ENCODE measurements at places on chromosomes 11 and 22. TPM values are rescaled to one million over a fixed set of nuclear protein-coding genes. Genes with fewer than 3 reads are reported as not detected.
A peak's percentile ranks its signal among the peaks of the same experiment; 100 is the strongest.

Gene RTN4R
- 0.25 TPM for polyA plus RNA-seq

- DNase-seq: no peak
Observed at GRCh38 chr11:97557399-97557798, 1167.6 kb downstream of the JRKL start.

GRCh38 chr22:17733466-17733865 lies 40.8 kb downstream of the BID start:
- peak; percentile 82 for DNase-seq

Gene ABTB2
- polyA plus RNA-seq: 8.4 TPM

DNA sequence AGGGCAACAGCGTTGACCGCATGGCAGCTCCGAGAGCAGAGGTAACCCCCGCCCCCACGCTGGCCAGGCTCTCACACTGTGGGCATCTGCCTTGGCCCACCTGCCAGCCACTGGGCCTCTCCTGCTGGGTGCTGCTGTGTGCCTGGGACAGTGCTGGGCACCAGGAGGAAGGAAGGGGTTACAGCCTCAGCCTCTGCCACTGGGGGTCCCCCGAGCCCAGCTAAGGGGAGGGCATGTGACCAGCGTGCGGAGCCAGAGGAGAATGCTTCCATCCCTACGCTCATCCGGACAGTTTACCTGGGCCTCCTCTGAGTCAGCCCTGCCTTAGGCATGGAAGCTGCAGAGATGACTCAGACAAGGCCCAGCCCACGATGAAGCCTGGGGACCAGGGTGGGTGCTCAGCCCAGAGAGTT lies 10.9 kb downstream of the NCF4 start:
- peak; percentile 41 for DNase-seq

DNA sequence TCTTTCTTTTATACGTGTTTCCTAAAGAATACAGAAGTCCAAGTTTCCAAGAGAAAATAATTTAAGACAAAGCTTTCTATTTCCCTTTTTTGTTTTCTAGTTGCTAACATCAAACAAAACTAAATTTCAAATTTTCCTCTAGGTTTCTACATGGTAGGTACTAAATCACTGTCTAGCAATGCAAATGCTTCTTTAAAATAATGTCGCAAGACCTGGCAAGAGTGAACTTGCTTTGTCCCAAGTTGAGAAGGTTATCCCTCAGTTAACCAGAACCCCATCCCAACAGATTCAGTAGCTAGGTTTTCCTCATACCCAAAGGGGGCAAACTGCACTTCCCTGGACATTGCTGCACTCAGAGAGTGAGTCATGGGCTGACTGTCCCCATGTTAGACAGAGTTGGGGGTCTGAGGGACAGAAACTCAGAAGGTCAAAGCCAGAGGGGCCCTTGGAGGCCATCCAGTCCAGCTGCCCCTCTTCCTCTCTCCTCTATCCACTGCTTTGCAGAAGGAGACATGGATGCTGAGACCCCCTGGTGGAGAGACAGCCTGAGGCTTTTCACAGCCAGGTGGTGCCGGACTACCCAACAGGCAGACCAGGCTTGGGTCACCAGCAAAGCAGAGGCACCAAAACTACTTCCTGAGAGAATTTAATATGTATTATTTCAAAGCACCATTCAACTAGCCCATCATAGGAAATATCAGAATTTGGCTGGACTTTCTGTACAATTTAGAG lies 23.1 kb downstream of the OR2AT4 start:
- no peak for DNase-seq

Gene IL17REL
- polyA plus RNA-seq: not detected

Gene JAML
- not detected for polyA plus RNA-seq

Gene MOGAT2
- not detected for polyA plus RNA-seq

DNA sequence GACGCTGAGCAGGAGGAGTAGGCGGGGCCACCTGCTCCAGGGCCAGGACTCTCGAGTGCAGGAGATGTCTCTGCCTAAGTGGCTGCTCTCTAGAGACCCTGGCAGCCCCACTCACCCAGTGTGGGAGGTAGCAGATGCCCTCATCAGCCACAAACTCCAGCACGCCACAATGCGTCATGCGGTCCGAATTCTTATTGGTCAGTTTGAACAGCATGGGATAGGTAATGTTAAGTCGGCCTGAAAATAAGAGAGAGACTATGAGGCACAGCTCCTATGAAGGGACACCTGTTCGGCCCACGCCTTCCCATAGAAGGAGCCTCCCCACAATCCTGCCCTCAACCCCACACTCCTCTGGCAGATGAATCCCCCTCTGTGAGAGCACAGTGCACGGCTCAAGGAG lies 7.4 kb downstream of the UFD1 start:
- no peak for DNase-seq

- no peak for DNase-seq
Observed at GRCh38 chr11:121589946-121590537, 137.3 kb upstream of the SORL1-AS1 start.

DNA sequence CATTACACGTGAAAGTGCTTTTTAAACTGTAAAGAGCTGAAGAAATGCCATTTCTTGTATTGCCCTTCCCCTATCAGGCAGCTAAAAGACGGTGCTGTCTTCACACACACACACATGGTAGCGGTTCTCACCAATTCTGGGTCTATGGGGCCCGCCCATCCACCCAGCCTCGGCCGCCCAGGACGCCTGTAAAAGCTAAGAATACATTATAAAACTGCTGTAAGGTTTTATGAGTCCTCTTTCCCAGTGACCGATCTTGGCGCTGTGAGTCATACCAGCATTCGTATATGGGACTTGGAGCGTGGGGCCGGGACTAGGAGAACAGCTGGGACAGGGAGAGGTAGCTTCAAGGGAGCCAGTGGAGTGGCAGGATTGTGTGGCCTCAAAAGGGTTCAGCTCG lies 149.7 kb upstream of the CADM1 start:
- no peak for DNase-seq

Gene GRAMD4
- 2.9 TPM for polyA plus RNA-seq

Measured in GM23248 (cell line).